ENCODE measurements at places on chromosomes 11 and 22.

DNA sequence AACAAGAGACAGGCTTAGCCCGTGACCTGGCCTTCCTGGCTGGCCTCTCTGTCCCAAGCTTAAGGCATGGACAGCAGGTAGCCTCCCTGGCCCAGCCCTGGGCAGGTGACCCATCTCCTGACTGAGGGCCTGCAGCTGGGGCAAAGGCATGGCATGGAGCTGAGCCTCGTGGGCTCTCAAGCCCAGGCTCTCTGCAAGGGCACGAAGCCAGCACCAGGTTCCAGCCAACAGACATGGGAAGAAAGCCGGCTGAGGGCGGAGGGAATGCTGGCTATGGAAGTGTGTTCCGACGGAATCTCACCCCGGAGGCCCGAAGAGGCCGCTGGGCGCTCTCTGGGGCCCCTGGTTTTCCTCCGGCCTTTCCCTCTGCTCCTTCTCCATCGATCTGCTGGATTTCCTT lies 12.9 kb downstream of the DNAL4 start:
- DNase-seq, result no peak

- peak; percentile 23 for DNase-seq
Measured at GRCh38 chr11:92859156-92859690, 110.2 kb upstream of the MTNR1B start.

DNA sequence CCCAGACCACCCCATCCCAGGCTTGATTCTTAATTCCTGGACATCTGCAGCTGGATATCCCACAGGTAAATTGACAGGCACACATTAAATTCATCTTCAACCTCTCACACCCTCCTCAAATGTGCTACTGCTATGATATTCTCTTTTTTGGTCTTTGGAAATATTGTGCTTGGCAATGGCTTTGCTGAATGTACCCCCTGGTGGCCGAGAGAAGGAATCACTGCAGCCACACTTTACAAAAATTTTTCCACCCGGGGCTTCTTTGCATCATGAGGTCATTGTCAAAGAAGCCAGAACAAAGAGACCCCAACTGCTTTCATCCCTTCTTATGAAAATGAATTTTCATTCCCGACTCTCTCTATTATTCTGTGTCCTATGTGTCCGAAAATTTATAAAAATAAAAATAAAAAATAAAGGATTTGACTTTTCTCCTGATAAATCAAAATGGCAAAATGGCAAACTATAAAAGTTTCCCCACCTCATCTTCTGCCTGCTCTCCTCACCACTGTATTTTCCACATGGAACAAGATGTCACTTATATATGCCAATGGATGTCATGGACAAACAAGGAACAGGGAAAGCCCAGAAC lies 15.0 kb upstream of the CYB5R2 start:
- DNase-seq, result peak; percentile 56

DNA sequence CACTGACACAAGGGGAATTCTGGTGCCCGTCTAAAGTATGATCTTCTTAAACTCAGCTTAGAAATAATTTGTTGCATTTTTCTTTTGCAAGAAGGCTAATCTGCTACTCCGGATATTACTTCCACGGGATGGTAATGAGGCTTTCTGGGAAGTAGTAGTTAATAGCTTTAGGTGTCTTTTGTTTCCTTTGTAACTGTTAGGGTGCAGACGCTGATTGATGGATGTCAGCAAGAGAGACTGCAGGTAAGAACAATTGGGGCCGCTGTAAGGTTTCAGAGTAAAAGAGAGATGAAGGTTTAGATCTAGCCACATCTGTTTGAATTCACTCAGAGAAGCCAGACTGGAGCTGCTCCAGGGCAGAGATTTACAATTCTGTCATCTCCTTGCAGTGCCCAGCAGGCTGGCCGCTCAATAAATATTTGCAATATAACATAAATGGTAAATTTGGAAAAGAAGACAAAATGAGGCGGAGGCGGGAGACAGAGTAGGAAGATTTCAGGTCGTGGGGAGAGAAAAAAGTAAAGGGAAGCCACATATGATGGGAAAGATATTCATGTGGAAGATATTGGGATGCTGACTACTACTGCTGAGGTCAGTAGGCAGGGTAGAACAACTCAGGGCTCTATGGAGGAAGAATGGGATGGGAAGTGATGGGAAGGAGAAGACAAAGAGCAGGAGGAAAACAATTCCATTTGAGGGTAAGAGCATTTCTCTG lies 320.5 kb downstream of the AASDHPPT start:
- no peak for DNase-seq

DNA sequence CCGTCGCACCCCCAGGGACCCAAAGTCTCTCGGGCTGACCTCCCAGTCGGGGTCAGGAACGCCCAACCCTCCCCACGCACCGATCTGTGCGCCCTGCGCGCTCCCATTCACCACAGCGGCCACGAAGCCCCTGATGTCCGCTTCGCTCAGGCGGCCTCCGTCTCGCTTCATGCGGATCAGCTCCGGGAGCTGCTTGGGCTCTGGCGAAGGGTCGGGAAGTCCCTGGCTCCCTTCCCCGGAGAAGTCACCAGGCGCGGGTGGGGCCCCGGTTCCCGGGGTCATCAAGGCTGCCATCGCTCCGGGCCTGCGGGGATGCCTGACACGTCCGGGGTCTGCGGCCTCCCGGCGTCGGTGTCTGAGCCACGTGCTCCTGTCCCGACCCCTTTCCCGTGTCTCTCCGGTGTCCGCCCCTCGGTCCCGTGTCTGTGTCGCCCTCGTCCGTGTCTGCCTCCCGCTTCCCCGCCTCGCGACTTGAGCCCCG lies 356 bp downstream of the TYMP start:
- no peak for DNase-seq

GRCh38 chr22:45328822-45329529 lies 19.2 kb downstream of the FAM118A start:
- peak; percentile 34 for DNase-seq

DNA sequence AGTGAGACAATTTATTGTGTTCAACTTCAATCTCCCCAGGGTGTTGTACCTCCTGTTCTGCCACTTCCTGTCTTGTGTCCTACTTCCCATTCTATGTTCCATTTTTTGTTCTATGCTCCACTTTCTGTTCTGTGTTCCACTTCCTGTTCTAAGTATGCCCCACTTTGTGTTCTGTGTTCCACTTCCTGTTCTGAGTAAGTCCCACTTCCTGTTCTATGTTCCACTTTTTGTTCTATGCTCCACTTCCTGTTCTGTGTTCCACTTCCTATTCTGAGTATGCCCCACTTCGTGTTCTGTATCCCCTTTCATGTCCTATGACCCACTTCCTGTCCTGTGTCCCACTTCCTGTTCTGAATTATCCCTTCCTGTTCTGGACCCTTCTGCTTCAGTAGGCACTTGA lies 732.7 kb downstream of the TBC1D22A start:
- no peak for DNase-seq

DNA sequence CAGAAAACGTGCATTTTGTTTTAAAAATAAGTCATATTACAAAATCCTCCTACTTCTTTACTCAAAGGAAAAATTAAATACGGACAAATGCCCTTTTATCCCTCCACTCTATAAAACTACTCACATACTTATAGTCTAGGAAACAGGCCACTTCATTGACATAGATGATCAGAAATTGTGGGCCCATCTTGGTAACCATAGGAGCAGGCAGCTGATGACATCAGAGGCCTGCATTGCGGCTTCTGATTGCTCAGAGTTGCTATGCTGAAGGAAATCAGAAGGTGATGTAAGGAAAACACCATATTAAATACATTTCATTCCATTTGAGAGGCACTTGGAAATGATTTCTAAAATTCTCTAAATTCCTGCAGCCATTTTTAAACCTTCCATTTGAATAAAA lies 27.0 kb downstream of the FAM76B start:
- peak; percentile 4 for DNase-seq

- no peak for DNase-seq
Measured at GRCh38 chr11:65642014-65642671, 4.2 kb downstream of the SIPA1 start.

- no peak for DNase-seq
Measured at GRCh38 chr11:19955660-19956059, 204.6 kb downstream of the DBX1 start.

- DNase-seq, result peak; percentile 24
Measured at GRCh38 chr11:106172386-106172991, 95.0 kb downstream of the AASDHPPT start.

- no peak for DNase-seq
Measured at GRCh38 chr22:20582171-20582511, 74.7 kb downstream of the MED15 start.

- no peak for DNase-seq
Measured at GRCh38 chr22:46040471-46041465, 63.8 kb upstream of the WNT7B start.

- peak; percentile 100 for DNase-seq
Measured at GRCh38 chr11:66970807-66971442, 4.2 kb upstream of the C11orf86 start.
